Activated T-cell treated with anti-CD3 and anti-CD28 coated beads for 24 hours (primary cell): ENCODE measurements at places on chromosomes 4 and X.

DNA sequence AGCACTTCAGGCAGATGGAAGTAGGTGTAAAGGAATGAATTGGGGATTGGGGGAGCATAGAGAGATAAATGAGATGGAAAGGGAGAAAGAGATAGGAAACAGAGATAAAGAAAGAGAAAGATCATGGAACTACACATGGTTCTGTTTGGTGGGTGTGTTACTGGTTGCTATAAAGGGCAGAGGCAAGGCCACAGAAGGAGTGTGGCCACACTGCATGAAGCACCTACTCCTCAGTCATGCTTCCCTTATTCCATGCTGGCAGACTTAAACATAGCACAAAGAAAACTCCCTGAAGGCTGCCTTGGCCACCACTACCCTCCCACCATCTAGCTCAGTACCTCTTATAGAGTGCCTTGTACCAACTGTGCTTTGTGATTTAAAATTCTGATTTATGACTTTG lies 56.9 kb downstream of the OPHN1 start:
- no peak for DNase-seq

GRCh38 chr4:185290656-185291055 lies 81.3 kb downstream of the SNX25 start:
- DNase-seq = no peak

DNA sequence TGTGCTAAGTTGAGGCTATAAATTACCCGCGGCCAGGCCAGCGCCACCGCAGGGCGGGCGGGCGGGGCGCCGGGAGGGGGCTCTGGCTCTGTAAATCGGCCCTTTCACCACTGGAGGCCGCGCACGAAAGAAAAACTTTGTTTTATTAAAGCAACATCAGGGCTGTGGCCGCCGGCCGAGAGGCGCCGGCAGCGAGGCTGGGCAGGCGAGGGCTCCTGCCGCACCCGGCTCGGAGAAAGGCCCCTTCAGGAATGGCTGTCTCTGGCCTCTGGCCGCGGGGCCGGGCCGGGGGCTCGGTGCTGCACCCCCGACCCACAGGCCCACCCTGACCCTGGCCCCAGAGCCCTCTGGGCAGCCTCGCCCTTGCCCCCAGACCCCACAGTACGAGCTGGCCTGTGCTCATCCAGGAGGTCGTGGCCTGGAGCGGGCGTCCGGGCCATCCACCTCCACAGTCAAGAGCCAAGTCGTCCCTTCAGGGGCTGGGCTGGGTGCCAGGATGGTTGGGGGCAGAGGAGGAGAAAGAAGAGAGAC lies 29.5 kb upstream of the FGFR3 start:
- DNase-seq = no peak

GRCh38 chr4:100681289-100681688 lies 163.5 kb upstream of the EMCN start:
- DNase-seq = no peak

DNA sequence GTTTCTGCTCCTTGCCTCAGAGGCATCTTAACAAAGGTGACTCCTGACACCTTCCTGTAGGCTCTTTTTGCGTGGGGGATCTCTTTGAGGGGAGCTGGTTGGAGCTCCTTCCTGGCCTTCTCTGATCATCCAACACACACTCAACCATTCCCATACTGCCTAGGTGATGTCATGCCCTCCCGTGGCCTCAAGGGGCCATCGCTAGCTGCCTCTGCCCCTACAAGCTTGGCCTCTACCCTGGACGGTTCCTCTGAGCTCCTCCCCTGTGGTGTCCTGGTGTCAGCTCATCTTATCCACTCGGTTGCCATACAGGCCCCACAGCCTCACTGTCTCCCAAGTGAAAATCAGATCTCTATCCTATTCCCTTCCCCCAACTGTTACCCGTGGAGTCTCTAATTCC lies 13.7 kb upstream of the ZNF185 start:
- no peak for DNase-seq

- DNase-seq = no peak
These were observed 57.3 kb upstream of the TCEAL2 start for GRCh38 chrX:102067966-102068723.

GRCh38 chr4:101114936-101115372 lies 232.4 kb downstream of the PPP3CA start:
- DNase-seq = no peak

DNA sequence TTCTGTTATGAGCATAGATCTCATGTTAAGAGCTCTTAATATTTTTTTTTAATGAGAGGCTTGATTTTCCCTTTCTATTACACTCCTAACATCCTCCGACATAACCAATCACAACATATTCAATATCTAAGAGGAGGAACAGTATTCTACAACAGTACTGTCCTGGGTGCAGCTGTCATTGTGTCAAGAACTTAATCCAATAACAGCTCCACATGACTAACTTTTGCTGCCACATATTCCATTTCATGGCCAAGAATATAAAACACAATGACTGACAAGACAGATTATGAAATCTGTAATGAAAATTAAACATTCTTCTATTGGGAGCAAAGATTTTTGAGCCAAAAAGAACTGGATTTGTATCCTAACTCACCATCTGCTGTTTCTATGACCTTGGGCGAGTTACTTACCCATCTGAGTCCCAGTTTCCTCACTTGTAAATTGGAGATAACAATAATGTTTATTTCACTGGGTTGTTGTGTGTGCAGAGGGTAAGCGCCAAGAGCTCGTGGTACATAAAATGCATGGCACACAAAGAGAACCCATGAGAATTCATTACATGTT lies 405.6 kb downstream of the SPRY1 start:
- no peak for DNase-seq

GRCh38 chr4:4457803-4458553 lies 71.1 kb downstream of the NSG1 start:
- DNase-seq = no peak

DNA sequence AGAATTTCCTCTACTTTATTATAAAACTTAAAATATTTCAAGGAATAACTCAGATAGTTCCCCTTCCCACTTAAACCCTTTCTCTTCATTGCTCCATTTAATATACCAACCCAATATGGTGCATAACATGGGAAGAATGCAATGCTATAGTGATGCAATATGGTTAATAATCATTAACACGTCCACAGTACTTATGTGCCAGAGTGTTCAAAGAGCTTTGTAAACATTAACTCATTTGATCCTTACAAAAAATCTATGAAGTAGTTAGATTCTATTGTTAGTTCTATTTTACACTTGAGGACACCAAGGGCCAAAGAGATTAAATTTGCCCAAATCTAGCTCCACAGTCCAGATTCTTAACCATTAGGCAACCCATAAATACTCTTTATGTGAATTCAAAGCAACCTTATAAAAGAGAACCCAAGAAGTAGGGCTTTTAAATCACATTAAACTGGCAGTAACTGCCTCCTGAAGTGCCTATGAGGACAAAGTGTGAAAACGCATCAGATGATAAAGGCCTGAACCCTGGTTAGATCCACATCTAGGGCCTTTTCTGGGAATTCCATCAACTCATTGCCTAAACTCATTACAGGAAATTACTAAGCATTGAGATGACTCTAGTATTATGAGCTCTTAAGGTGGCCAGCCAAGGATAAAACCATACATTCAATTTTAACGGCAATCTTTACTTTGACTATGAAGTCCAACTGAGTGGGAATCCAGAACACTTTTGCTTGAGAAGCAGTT lies 94.3 kb downstream of the AREG start:
- no peak for DNase-seq

DNA sequence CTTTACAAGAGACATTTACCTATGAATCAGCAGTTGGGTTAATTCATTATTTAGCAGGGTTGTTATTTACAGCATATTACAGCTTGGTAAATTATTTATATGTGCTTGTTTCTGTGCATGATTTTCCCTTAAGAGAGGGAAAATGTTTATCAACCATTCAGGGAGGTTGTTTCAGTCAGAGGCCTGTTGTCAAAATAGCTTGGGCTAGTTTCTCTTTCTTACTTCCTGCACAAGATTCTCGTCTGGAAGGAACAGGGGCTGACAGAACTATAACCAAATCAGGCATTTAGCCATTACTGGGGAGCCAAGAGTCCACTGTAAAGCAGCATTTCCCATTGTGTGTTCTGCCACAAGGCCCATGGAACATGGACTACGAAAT lies 135.8 kb downstream of the HS6ST2 start:
- no peak for DNase-seq

DNA sequence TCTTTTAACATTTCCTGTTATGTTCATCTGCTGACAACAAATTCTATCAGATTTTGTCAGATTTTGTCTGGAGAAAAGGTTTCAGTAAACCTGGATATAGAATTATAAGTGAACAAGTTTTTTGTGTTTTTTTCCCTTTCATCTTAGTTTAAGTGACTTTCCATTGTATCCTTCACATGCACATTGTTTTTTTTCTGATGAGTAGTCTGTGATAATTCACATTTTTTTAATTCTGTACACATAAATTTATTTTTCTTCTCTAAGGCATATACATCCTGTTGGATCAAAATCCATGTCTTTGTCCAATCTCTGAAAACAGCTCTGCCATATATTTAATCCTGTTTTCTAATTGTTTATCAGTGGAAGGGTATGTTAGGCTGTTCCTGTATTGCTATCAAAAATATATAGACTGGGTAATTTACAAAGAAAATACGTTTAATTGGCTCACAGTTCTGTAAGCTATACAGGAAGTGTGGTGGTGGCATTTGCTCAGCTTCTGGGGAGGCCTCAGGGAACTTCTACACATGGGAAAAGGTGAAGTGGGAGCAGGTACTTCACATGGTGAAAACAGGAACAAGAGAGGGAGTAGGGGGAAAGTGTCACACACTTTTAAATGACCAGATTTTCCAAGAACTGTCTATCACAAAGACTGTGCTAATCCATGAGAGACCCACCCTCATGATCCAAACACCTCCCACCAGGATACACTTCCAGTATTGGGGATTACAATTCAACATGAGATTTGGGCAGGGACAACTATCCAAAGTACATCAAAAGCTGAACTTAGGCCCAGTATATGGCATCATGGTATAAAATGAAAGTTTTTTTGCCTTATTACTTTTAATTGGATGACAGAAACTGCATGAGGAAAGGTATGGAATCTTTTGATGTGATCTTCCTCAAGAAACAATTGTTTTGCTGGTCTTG lies 45.6 kb upstream of the GRID2 start:
- no peak for DNase-seq

- DNase-seq = no peak
These were observed 42.7 kb downstream of the KIF4A start for GRCh38 chrX:70332600-70332999.

DNA sequence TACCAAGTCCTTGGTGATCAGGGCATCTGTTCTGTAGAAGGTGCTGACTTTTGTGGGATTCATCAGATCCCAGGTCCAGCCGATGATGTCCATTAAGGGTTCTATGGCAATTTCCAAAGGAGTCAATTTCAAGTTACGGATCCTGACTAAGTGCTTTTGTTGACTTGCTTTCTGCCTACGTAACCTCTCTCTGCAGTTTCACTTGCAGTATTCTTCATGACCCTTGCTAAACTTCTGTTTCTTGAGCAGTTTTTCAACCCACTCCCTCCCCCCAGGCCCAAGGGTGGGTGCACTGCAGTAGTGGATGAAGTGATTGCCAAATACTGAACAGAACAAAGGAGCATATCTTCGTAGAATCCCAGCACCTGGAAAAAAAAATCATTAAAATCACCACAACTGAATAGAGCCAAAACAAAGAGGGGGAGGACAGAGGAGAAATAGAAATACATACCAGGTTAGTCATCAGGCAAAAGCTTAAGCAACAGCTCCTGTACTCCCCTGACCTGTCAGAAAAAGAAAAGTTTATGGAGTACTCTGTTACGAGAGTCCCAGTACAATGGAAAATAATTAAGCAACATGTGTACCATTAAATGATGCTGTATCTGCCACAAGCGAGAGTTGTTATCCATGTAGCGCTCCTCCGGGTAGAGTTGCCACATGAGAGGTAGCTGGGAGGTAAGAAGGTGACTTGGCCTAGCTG lies 5.8 kb downstream of the CMC4 start:
- DNase-seq = no peak

GRCh38 chr4:140138428-140138827 lies 15.6 kb downstream of the MAML3 start:
- no peak for DNase-seq

- DNase-seq = no peak
These were observed 1293.6 kb upstream of the TENM3 start for GRCh38 chr4:180949424-180950213.

GRCh38 chr4:185898413-185898812 lies 86.4 kb upstream of the SORBS2 start:
- no peak for DNase-seq

DNA sequence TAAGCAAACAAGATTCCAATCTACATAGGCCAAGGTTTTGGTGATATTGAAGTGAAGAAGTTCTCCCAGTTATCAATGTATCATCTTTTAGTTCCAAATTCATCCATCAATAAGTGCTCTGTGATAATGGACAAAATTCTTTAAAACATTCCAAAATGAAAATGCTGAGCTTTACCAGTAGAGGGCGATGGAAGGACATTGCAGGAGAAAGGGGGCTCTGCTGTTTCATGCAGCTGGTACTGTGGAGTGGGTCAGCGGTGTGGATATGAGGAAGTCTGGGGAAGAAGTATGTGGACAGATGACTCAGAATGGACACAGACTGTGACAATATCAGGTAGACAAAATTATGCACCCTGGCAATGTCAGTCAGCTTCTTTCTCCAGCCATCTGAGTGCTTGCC lies 46.6 kb upstream of the HS6ST2 start:
- no peak for DNase-seq

- no peak for DNase-seq
These were observed 300.0 kb upstream of the RASGEF1B start for GRCh38 chr4:81771721-81772120.

- no peak for DNase-seq
These were observed 100.7 kb upstream of the HCCS start for GRCh38 chrX:11010476-11010875.

GRCh38 chr4:115272594-115272993 lies 159.2 kb upstream of the NDST4 start:
- DNase-seq = no peak

DNA sequence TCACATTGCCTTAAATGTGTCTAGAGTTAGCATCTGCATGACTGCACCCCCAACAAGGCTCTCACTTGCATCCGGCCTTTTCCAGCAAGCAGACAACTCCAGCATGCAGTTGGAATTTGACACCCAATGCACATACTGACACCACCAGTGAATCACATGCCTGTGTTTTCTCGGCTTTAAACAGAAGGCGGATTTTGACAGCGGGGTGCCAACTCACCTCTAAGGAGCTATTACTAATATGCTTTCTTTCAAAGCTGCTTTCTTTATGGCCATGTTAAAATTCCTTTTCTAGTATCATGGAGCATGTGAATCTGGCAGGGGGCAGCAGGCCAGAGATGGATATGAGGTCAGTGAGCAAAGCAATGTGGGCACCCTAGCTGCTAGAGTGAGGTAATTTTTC lies 78.0 kb upstream of the CLNK start:
- DNase-seq = no peak

DNA sequence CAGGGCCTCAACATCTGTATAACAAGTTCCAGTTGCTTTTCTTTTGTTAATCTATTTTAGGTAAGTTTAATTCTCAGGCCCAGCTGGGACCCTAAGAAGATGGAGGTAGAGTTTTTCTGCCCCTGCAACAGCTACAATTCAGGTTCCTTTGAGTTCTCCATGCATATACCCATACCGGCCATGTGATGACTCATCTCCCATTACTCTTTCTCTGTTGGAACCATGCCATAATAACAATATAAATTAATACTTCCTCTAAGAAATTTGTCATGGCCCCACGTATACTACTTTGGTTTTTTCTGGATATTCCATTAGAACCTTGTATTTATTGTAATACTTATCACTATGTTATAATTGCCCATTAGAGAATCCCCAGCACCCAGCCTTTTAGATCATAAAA lies 1.3 kb upstream of the INTU start:
- DNase-seq = no peak

- DNase-seq = no peak
These were observed 51.0 kb downstream of the GUCY1B1 start for GRCh38 chr4:155809835-155810234.

- DNase-seq = no peak
These were observed 170.9 kb downstream of the RCHY1 start for GRCh38 chr4:75343333-75343732.
